CD4-positive, alpha-beta T cell treated with Interleukin-21 for 1 hour (primary cell): ENCODE measurements at places on chromosomes 4 and X.

DNA sequence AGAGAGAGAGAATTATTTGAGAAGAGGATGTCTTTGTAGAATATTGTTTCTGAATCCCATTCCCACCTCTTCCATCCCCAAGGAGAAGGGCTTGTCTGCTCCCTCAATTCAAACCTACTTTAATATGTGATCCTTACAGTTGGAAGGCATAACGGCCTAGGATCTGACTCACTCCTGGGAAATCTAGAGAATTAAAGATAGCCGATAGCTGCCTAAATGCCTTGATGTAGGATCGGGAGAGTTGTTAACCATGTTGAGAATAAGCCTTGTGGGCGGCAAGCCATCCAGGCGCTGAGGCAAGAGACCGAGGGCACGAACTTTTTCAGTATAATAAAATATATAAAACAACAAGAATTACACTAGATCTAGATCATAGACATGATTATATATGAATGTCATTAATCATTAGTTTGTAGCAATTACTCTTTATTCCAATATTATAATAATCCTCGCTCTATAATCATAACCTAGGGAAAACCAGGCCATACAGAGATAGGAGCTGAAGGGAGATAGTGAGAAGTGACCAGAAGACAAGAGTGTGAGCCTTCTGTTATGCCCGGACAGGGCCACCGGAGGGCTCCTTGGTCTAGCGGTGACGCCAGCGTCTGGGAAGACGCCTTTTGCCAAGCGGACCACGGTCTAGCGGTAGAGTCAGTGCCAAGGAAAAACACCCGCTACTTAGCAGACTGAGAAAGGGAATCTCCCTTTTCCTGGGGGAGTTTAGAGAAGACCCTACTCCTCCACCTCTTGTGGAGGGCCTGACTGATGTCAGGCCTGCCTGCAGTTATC is 13.5 kb downstream of the EMCN start:
- DNase-seq = no peak

GRCh38 chrX:133375615-133376340 is 39.5 kb downstream of the GPC4 start:
- DNase-seq = no peak

GRCh38 chrX:29254515-29254914 is 667.3 kb downstream of the IL1RAPL1 start:
- no peak for DNase-seq

DNA sequence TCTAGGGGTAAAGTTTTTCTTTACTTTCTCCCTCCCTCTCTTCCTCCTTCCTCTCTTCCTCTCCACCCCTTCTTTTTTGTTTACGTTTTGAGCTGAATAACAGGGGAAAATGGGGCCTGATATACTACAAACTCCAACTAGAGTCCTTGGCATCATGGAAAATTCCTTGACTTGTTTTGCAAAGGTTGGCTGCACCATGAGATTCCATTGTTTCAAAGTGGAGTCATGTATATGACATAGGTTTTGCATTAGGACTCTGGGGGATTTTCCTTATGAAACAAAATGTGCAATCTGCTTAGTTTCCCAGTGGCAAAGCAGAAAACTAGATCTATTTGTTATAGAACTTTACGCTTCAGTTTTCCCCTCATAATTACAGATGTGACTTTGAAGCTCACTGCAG is 233.5 kb upstream of the PGRMC2 start:
- DNase-seq = no peak

GRCh38 chr4:17385403-17385802 is 126.5 kb downstream of the QDPR start:
- peak; percentile 49 for DNase-seq

- DNase-seq = no peak
Observed at GRCh38 chr4:25089051-25089763, 58.5 kb upstream of the LGI2 start.

GRCh38 chr4:150820409-150820808 is 194.7 kb downstream of the LRBA start:
- no peak for DNase-seq

DNA sequence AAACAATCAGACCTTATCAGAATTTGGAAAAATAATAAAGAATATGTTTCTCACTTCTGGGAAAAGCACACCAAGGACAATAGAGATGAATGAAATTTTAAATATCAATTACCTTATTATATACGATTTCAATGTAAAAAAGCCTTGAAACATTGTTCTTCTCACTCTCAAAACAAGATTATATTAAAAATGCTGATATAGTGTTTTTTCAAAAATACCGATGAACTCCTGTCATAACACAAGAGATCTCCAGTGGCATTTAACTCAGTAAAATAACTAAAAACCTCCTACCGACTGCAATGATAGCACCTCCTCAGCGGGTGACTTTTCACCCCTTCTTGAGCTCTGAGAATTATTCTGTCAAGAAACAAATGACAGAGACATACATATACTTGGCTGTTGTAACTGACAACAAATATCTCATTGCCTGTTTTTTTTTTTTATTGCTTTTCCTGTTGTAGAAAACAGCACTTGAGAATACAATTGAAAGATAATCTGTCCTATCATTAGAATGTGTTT is 1237.3 kb downstream of the C4orf33 start:
- no peak for DNase-seq

DNA sequence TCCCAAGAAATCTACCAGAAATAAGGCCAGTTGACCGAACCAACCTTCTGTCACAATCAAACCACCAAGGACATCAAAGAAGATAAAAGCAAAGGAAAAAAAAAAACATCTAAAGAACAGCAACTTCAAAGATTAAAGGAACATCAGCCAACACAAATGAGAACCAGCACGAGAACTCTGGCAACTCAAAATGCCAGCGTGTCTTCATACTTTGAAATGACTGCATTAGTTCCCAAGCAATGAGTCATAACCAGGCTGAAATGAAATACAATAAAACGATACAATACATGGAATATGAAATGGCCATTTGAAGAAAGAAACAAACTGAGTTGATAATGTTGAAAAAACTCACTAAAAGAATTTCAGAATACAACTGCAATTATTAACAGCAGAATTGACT is 611.6 kb upstream of the GRIA3 start:
- no peak for DNase-seq

GRCh38 chr4:8115916-8116315 is 42.7 kb downstream of the ABLIM2 start:
- no peak for DNase-seq

- DNase-seq = no peak
Observed at GRCh38 chr4:164320847-164321246, 433.1 kb upstream of the SMIM31 start.

GRCh38 chr4:51909236-51909703 is 66.3 kb downstream of the DCUN1D4 start:
- no peak for DNase-seq

GRCh38 chr4:80393246-80393969 is 57.9 kb downstream of the CFAP299 start:
- no peak for DNase-seq

DNA sequence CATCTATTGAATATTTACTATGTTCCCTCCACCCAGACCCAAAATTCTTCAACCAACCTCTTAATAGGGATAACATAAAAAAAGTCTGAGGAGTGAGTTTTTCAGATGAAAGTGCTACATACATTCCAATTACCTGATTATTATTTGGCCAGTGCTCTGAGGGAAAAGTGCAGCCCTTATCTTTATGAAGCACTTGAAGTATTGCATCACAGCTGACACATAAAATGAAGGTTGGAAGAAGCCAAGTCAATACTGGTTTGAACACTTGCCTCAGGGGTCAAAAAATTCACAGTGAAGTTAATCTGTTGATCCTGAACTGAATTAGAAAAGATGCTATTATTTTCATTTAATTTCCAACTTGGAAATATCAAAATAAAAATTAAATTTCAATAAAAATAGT is 498.9 kb downstream of the INPP4B start:
- DNase-seq = no peak

DNA sequence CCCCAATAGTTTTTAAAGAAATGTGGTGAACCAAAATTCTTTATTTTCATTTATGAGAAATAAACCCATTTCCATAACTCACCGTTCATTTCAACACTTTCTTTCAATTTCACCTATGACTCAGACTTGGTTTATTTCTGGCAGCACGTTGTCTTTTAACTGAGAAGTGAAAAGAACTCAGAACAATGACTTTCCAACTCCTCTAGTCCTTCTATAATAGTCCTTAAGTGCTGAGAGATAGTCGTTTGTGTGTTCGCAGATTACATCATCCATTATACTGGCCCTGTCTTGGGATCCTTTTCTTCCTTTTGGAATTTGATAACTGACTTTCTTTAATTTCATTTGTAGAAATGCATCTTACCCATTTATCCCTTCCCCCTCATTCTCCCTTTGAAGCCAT is 113.6 kb downstream of the GLUD2 start:
- no peak for DNase-seq

DNA sequence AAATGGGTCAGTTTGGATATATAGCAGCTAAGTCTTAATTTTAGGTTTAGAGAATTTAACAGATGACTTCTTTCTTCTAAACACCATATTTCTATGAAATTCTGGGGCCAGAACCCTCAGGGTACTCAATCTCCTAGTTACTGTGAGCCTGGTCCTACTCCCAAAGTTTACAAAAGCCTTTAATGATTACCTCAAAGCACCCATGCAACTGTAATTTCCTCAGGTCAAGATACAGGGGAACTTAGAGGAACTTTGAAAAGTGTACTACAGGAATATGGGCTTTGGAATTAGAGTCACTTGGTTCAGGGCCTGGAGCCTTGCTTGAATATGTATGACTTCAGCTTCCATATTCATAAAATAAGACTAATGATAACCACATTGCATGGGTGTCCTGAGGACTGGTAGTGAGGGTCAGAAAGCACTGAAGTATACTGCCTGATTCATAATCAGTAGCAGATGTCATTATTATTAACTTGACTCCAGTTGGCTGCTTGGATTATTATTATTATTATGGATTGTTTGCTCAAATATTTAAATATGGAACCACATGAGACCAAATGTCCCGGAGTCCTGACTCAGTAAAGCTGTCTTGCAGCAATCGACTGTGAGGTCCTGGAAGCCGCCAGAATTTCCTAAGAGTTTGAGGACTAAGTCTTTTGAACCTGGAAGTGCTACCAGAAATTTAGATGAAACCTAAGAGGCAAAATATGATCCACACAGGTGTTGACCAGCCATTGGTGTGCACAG is 2.0 kb upstream of the ADH7 start:
- DNase-seq = no peak

DNA sequence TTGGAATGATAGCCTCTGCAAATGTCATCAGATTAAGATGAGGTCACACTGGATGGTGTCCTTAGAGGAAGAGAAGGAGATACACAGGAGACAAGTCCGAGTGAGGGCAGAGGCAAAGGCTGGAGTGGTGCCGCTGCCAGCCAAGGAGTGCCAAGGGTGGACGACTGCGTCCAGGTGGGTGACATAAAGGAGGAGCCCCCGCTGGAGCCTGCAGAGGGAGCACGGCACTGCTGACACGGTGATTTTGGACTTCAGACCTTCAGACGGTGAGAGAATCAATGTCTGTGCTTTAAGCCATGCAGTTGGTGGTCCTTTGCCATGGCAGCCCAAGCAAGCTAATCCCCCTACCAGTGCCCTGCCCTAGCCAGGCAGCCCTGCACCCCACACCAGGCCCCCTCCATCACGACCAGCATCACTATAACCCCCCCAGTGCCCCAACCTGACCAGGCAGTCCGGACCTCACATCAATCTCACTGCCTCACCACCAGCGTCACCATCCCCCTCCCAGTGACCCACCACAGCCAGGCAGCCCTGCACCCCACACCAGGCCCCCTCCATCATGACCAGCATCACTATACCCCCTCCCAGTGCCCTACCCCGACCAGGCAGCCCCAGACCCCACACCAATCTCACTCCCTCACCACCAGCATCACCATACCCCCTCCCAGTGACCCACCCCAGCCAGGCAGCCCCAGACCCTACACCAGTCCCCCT is 130.0 kb downstream of the HMX1 start:
- DNase-seq = no peak
